ENCODE measurements at places on chromosomes 3 and 15. TPM values are rescaled to one million over a fixed set of nuclear protein-coding genes. Genes with fewer than 3 reads are reported as not detected.

RASGRP1 gene
- 0.79 TPM for total RNA-seq

DNA sequence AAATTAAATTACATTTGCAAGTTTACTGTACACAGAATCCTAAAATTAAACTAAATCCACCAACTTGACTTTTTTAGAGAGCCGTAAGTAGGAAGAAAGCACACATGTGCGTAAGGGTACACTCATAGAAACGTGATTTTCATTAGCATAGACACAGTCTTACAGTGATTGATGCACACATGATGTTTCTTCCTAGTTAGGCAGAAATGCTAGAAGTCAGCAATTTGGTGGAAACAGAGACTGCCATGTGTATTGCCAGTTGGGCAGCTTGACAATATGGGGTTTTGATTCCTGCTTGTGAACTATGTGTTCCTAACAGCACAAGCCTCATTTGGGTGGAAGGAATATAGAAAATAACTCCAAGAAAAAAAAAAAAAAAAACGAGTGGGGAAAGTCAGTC is 878.5 kb downstream of the ROBO1 start:
- DNase-seq = no peak

CCDC9B gene
- total RNA-seq = 7.4 TPM

DNA sequence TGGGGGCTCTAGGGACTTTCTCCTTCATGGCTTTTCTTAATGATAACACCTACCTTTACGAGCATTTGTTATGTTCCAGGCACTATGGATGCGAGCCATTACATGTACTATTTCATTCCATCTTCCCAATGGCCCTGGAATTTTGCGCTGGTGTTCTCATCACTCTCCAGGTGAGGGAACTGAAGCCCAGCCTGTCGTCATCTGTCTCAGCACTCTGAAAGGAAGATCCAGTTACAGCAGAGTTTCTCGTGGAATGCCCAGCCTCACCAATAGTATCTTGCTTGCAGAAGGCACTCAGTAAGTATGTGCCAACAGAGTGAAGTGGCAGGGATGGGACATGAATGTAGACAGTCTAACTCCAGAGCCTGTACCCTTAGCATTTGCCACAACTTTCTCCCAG is 56.8 kb downstream of the NOX5 start:
- no peak for DNase-seq

C3orf33 gene
- 1.1 TPM for total RNA-seq

DNA sequence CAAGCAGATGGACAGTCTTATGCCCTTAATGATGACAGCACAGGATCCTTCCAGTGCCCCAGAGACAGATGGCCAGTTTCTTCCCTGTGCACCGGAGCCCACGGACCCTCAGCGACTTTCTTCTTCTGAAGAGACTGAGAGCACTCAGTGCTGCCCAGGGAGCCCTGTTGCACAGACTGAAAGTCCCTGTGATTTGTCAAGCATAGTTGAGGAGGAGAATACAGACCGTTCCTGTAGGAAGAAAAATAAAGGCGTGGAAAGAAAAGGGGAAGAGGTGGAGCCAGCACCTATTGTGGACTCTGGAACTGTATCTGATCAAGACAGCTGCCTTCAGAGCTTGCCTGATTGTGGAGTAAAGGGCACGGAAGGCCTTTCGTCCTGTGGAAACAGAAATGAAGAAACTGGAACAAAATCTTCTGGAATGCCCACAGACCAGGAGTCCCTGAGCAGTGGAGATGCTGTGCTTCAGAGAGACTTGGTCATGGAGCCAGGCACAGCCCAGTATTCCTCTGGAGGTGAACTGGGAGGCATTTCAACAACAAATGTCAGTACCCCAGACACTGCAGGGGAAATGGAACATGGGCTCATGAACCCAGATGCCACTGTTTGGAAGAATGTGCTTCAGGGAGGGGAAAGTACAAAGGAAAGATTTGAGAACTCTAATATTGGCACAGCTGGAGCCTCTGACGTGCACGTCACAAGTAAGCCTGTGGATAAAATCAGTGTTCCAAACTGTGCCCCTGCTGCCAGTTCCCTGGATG is 198.7 kb downstream of the AKAP13 start:
- no peak for DNase-seq

DNA sequence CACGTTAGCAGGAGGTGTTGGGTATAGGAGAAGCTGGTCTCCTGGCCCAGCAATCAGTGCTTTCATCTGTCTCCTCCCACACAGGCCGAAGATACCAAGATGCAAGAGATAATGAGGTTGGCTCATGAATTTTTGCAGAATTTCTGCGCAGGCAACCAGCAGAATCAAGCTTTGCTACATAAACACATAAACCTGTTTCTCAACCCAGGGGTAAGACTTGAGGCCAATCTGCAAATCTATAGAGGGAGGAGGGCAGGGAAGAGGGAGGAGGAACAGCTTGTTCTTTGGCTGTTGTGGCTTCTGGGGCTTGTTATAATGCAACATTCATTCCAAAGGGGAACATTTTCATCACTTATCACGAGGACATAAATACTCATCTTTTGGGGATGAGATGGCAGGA is 195.3 kb downstream of the ITPR1 start:
- no peak for DNase-seq

RLBP1 gene
- total RNA-seq = not detected

GRCh38 chr3:15453501-15453900 is 26.1 kb downstream of the EAF1 start:
- no peak for DNase-seq
